ENCODE measurements at places on chromosomes 2 and 18. TPM values are rescaled to one million over a fixed set of nuclear protein-coding genes. Genes with fewer than 3 reads are reported as not detected.

The SS18 gene
- 129 TPM for total RNA-seq

The CCDC121 gene
- total RNA-seq = 1.2 TPM

The ZSWIM2 gene
- not detected for total RNA-seq

The FBXO15 gene
- total RNA-seq = 0.34 TPM

The EGR4 gene
- not detected for total RNA-seq

The SCN2A gene
- total RNA-seq = 1.2 TPM

The PLGLB1 gene
- total RNA-seq = not detected

The RTP5 gene
- not detected for total RNA-seq

The NEU2 gene
- total RNA-seq = not detected
